ENCODE measurements at places on chromosomes 2 and 18.

- no peak for DNase-seq
Observed at GRCh38 chr2:241372361-241372992, 16.4 kb downstream of the FARP2 start.

GRCh38 chr2:219844401-219845091 lies 217.1 kb downstream of the SLC4A3 start:
- DNase-seq: no peak

GRCh38 chr2:85886590-85886989 lies 2.2 kb downstream of the ST3GAL5 start:
- DNase-seq: peak; percentile 35

DNA sequence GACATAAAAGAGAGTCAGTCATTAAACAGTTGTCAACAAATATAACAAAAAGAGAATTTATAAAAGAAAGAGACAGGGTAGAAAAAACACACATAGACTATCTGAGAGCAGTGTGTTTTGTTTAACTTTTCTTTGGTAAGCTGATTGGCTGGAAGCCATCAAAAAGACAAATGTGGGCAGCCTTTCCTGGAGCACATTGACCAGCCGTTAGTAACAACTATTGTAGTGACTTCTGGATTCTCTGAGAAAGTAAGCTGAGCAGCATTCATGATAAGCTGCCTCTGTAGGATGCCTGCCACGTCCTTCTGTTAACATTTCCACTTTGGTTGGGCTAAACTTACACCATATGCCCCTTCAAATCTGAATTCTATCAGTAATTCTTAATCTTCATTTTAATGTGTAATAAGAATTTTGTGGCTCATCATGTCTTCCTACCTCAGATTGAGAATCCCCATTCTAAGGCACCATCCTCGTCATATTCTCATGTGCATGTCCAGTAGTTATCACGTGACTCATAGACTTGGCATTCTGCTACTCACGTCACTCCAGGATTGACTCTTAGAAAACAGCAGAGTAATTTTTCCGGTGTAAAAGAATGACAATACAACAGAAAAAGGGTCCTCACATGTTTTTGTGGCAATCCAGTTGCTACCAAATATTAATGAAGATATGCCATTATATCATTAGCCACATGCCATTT lies 43.4 kb upstream of the DNAJC10 start:
- DNase-seq: no peak

DNA sequence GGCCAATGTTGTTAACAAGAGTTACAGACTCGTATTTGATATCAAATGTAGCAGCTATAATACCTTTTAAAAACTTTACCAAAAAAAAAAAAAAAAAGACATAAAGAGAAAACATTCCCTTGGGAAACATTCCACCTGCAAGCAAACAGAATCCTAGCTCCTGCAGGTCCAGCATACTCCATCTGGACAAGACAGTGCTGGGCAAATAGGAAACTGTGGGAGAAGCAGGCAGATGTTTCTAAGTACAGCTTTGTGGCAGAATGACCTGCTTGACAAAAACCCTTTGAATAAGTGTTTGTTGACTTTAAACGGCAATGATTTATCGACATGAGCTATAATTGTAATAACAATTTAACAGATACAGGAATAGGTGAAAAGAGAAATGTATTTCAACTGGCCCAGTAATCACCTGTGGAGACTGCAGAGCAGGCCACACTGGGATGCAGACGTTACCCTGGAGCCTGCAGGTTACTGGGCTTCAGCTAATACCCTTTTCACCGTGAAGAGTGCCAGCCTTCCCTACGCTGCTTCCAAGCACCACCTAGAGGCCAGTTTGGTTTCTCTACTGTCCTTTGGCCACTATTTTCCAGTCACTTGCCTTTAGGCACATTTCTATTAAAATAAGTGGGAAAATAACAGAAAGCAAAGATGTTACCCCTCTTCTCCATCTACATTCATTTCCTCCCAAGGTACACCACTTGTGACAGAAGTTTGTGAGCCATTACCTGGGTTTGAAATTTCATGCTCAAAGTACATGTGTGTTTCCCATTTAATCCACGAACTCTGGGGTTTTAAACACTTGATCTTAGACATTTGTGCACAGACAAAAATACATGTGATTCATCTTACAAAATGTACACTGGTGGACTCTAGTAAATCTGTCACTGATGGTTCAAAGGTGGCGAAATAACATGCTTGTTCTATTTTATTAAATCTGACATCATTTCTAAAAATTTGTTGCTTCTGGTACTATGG lies 96.9 kb upstream of the ZNF397 start:
- no peak for DNase-seq

DNA sequence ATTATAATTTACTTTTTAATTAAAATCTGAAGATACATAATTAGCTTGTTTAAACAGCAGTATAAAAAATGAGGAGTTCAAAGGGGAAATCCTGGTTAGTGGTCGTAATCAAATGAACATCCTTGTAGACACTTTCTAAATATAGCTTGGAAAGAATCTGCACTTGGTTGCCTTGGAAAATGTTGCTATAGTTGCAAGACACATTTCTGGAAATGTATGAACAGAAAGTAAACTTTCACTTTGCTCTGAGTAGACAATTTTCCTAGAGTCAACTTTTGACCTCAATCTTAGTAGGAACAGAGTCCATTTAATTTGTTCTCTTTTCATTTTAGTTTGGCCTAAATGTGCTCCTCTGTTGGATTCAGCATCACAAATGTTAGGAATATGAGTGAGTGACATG lies 38.3 kb downstream of the GCA start:
- DNase-seq: no peak

DNA sequence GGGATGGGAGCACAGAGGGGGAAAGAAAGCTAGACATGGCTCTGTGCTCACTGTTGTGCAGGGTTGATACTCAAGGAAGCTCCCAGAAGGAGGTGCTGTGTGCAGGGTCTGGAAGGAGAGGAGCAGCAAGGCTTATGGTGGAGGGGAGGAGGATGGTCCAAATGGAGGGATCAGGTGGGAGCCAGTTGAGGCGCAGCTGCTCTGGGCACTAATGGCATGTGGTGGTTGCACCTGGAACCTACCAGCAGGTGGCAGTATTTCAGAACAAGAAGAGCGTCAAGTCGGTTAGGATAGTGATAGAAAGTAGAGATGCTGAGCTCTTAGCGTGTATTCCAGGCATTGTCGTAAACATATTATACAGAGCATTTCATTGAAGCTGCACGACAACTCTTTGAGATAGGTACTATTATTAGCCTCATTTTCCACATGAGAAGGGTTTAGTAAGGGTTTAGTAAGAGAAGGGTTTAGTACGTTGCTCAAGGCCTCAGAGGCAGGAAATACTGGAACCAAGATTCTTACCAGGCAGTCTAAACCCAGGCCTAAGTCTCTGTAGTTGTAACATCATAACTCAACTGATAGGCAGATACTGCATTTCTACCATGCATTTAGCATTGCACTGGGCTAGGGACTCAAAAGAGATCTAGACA lies 223.7 kb downstream of the CYP26B1 start:
- no peak for DNase-seq

- DNase-seq: no peak
Observed at GRCh38 chr2:156986339-156986988, 271.0 kb upstream of the GALNT5 start.

DNA sequence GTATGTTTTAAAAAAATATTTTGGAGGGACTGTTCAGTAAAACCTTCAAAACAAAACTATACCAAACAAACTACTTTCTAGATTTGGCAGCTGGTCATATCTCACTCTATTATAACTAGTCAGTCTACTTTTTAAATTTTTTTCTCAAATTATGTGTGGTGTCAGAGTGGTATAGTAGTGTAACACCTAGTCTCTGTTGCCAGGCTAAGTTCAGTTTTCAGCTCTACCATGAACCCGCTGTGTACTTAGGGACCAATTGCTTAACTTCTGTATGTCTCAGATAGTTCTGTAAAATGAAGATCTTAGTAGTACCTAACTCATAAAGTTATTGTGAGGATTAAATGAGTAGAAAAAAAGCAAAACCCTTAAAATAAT lies 54.3 kb downstream of the GPD2 start:
- DNase-seq: no peak

GRCh38 chr2:232296776-232297525 lies 81.6 kb upstream of the ALPP start:
- no peak for DNase-seq

- no peak for DNase-seq
Observed at GRCh38 chr2:79552653-79553052, 39.8 kb downstream of the CTNNA2 start.

DNA sequence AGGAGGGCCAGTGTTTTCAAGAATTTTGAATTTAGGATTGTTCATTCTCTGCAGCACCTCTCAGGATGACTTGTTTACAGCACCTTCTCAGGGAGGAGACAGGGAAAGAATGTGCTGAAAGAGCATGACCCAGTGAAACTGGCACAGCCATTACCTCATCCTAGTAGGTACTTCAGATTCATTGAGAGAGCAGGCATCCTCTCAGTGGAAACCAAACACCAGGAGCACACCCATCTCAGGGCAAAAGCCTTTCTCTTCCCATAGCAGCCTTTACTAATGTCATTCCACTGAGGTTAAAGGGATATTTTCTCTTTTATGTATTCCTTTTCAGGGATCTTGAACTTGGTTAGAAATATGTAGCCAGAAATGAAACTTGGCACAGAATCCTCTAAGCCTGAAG lies 2.6 kb downstream of the MAP2 start:
- DNase-seq: no peak

DNA sequence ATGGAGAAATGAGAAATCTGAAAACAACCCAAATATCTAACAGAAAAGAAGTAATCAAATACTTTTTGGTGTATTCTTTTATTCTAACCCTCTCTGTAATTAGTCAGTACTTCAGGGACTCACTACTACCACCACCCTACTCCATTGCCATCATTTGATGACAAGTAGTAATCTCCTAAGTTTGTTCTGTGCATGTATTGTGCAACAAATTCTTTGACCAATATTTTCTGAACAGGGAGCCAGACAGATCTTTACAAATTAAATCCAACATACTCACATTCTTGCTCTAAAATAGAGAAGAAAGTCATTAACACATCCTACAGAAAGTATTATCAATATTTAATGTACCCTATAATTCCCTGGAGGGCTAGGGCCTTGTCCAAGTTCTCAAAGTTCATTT lies 1416.4 kb downstream of the DSC3 start:
- DNase-seq: no peak

DNA sequence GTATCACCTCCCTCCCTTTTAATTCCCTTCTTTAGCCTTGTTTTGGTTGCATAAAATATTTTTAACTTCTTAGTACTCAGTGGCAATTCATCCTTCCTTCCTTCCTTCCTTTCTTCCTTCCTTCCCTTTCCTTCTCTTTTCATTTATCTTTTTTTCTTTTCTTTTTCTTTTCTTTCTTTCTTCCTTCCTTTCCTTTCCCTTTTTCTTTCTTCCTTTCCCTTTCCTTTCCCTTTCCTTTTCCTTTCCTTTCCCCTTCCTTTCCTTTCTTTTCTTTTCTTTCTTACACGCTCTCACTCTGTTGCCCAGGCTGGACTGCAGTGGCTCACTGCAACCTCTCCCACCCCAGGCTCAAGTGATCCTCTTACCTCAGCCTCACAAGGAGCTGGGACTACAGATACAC lies 160.2 kb downstream of the GREB1L start:
- DNase-seq: no peak

GRCh38 chr2:161217597-161218185 lies 57.5 kb downstream of the TANK start:
- no peak for DNase-seq

DNA sequence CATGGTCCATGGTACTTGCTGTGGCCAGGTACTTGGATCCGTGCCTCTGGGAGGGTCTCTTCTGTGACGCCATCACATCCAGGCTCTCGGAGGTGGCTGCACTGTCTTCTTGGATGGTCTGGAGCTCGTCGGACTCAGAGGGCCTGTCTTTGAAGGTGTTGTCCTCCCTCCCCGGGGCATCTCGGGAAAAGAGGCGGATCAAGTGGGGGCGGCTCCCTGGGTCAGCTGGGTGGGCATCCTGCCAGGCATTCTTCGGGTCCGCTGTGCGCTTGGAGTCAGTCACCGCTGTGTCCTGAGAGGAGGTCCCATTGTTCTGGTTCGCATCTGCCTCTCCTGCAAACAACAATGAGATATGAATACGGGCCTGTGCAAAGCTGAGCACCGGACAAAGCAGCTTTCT lies 115.6 kb downstream of the MBP start:
- no peak for DNase-seq

- no peak for DNase-seq
Observed at GRCh38 chr2:68352651-68353391, 12.3 kb upstream of the PLEK start.

GRCh38 chr2:160221391-160222276 lies 21.6 kb upstream of the ITGB6 start:
- DNase-seq: no peak

DNA sequence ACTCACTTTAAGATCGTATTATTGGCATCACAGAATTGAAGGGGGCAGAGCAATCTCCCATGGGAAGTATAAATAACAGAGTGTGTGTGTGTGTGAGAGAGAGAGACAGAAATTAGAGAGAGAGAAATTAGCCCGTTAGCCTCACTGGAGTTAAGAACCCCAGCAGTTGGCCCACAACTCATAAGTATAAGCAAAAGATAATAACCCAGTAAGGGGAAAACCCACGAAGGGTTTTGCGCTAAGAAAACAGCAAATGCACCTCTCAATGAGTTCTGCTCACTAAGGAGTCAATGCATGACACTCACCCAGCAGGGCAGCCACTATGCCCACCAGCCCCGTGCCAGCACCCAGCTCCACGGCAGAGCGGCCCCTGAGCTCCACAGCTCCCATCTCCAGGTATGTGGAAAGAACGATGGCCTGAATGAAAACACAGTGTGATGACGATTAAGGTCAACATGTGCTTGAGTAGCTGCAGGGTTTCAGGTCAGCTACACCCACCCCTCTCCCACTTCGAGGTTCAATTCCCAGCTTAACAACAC lies 3.6 kb downstream of the METTL21A start:
- no peak for DNase-seq

GRCh38 chr2:59888015-59888414 lies 665.4 kb downstream of the BCL11A start:
- peak; percentile 9 for DNase-seq

DNA sequence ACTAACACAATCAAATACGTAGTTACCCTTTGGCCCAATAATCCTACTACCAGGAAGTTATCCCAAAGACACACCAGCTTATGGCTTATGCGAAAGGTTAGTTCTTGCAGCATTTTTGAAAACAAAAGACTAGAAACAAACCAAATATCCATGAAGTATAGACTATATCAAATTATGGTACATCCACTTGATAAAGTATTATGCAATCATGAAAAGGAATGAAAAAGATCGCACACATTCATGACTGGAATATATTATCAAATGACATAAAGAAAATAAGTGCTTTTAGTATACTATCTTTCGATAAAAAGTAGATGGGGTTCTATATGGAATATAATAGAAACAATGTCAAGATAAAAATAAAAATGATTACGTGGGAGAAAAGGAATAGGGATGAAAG lies 78.2 kb downstream of the COBLL1 start:
- no peak for DNase-seq

- no peak for DNase-seq
Observed at GRCh38 chr2:150742094-150742493, 254.6 kb upstream of the RND3 start.

DNA sequence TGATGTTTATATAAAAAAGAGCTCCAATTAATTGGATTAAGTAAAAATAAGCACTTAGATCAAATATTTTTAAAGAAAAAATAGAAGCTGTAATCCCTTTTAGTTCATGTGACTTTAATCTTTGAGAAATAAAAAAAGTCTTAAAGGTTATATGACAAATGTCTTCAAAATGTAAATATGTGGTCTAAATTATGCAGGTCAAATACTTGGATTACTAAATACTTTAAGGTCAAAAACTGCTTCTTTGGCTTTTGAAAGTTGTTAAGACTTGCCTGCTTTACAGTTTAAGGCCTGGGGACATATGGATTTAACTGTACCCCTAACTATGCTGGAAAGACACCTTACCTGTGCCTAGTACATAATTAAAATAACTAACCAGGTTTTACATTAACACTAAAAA lies 15.5 kb upstream of the PDK1 start:
- no peak for DNase-seq
